Aorta (tissue), 5 donors: ENCODE measurements at places on chromosomes 12 and 14. TPM values are rescaled to one million over a fixed set of nuclear protein-coding genes. Genes with fewer than 3 reads are reported as not detected.

DNA sequence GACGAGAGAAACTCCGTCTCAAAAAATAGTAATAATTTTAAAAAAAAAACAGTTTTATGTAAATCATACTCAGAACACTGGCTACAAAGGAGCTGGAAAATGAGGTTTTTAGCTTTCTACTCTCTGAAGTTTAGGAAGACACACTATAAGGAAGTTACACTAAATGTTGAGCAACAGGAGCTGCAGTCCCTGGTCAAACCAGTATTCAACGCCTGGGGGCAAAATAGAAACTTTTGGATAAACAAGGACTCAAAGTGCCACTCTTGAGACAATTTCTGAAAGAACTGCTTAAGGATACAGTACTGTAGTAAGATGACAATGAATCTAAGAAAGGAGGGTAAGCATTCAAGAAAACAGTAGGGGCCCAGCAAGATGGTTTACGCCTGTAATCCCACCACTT is 29.3 kb downstream of the ACTR6 start:
- no peaks in the 10 kb centered on the region for H3K36me3 ChIP-seq
- H3K4me3 ChIP-seq: no peak overlapping the region
- DNase-seq: no peak
- no peaks in the 10 kb centered on the region for H3K4me1 ChIP-seq
- H3K27ac ChIP-seq: no peak overlapping the region

AKAP3 gene
- 0.68 TPM for total RNA-seq

DNA sequence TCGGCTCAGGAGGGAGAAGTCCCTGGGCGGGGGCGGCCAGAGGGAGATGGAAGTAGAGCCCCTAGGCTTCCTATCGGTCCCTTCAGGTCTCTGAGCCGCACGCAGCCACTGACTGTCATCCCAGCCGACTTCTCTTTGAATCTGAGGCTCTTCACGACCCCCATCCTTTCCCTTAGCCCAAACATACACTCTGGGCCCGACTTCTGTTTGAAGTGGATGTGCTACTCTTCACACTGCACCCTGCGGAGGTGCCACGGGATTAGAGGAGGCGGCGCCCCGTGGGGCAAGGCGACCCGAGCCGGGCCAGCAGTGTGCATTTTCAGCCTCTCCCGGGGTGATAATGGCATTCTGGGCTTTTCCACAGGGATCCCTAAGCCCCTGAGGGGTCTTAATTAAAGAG is 6.0 kb upstream of the DACT1 start:
- H3K27me3 ChIP-seq: no peaks in the 10 kb centered on the region
- H3K36me3 ChIP-seq: no peaks in the 10 kb centered on the region
- H3K4me3 ChIP-seq: no peak overlapping the region

DNA sequence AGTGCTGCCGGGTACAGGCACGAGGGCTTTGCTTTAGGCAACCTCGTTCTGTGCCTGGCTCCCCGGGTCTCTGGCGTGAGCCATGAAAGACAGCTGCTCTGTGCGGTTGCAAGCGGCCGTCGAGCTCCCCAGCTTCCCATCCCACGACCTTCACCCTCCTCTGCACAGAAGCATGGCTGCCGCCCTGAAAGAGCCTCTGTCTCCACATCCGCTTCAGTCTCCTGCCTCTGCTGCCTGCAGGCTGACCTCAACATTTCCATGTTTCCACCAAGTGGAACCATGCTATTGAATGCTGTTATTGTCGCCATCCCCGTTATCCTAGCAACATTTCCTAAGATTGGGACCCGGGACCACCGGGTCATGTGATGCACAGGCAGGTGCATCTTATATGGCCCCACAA is 57.1 kb downstream of the KDM2B start:
- no peak for DNase-seq
- no peaks in the 10 kb centered on the region for H3K27me3 ChIP-seq
- H3K36me3 ChIP-seq: no peaks in the 10 kb centered on the region
- H3K4me3 ChIP-seq: no peak overlapping the region

DNA sequence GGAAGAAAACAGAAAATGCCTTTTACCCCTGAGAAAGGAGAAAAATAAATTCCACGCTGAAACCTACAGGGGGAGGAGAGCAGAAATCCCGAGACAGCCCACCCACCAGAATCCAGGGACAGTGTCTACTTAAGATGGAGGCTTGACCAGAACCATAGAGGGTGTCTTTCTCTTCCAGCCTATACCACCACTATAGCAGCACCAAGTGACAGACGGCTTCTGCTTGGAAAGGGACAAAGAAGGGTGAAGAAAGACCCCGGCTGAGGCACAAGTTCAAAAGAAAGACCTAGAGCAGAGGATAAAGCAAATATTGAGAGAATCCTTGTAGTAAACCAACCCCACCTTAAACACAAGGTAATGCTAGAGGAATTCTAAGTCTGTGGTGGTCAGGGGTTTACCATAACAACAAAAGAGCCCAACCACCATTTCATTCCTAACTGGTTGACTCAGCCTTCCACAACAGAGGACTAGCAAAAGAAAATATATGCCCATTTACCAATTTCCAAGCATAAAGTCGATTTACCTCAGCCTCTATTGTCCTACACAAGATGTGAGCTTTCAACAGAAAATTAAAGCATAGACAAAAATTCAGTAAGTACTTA is 105.3 kb upstream of the FOXG1 start:
- no peaks in the 10 kb centered on the region for H3K4me1 ChIP-seq
- no peak overlapping the region for H3K4me3 ChIP-seq
- H3K27ac ChIP-seq: no peak overlapping the region
- H3K36me3 ChIP-seq: no peaks in the 10 kb centered on the region
- DNase-seq: no peak
- H3K27me3 ChIP-seq: no peaks in the 10 kb centered on the region

LRCOL1 gene
- 1.2 TPM for total RNA-seq

WASHC3 gene
- total RNA-seq: 36.9 TPM

PLBD1 gene
- total RNA-seq: 24.8 TPM

DNA sequence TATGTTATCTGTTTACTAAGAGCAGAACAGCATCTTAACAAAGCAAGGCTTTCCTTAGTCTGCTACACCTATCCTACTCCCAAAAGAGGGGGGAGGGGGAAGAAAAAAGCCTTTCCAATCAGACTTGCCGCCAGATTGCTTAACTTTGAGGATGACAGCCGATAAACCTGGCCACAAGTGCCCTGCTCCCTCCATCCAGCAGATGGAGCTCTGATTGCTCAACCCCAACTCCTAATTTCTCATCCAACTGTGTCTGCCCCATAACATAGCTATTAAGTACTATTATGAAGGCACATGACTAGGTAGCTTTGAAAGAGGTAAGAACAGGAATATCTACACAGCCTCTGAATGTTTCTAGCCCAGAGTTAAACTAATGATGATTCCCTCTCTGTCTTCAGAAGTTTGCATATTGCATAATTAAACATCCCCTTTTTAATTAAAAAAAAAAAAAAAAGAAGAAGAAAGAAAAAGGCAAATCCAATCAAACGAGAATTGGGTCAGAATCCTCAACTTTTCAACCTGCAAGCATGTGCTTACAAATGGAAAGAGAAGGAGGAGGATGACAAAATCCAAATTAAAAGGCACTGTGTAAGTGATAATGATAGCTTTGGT is 247.4 kb downstream of the GALC start:
- no peaks in the 10 kb centered on the region for H3K4me1 ChIP-seq
- H3K4me3 ChIP-seq: no peak overlapping the region
- no peaks in the 10 kb centered on the region for H3K27me3 ChIP-seq
- no peak overlapping the region for H3K27ac ChIP-seq
- no peaks in the 10 kb centered on the region for H3K36me3 ChIP-seq

GRCh38 chr12:96201272-96202227 is 7.4 kb downstream of the ELK3 start:
- H3K36me3 ChIP-seq: no peaks in the 10 kb centered on the region
- DNase-seq: no peak
- no peak overlapping the region for H3K4me3 ChIP-seq
- no peaks in the 10 kb centered on the region for H3K4me1 ChIP-seq
- no peaks in the 10 kb centered on the region for H3K27me3 ChIP-seq

DNA sequence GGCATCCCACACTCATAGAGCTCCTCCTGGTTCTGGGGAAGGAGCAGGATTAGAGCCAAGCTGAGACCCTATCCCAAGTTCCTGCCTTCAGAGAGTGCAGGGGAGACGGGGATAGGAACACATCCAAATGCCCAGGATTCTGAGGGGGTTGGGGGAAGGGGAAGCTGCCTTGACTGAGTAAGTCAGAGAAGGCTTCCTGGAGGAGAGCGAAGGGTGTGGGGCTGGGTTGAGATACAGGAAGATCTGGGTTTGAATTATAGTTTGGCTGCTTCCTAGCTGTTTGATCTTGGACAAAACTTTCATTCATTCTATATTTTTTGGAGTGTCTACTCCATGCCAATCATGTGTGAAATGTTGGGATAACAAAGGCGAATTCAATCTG is 8.0 kb upstream of the AQP2 start:
- H3K4me3 ChIP-seq: no peak overlapping the region
- no peaks in the 10 kb centered on the region for H3K4me1 ChIP-seq
- no peaks in the 10 kb centered on the region for H3K36me3 ChIP-seq
- no peaks in the 10 kb centered on the region for H3K27me3 ChIP-seq

DNA sequence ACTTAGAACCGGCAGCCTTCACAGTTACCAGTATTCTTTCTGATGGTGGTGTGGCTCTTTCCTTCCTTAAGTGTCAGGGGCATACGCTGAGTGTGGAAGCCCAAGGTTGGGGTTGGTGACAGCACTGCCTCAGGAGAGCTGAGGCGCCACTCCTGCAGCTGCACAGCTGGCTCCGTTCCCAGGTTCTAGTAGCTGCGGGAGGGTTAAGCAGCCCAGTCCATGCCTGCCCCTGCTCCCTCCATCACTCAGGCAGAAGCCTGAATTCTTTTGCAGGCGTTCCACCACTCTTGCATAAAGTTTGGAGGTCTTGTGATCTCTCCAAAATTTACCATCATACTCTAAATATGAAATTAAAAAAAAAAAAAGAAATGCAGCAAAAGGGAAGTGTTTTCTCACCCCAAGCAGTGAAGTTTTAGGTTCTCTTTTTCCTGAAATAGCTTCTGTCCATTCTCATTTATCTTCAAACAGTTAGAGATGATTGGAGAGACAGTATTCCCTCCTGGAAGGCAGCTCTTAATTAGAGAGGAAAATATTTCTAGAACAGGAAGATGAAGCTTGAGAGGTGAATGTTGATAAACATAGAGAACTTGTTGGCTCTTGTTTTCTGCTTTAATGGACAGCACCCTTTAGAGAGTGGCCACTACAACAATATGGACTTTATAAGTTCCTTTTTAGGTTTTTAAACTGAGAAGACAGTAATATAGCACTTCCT is 136.1 kb downstream of the FGD4 start:
- H3K27ac ChIP-seq: peak overlapping the region; percentile 89
- peak overlapping the region; percentile 79 for H3K4me3 ChIP-seq
- H3K36me3 ChIP-seq: no peaks in the 10 kb centered on the region
- H3K4me1 ChIP-seq: peaks cover 5% of the 10 kb centered on the region
- DNase-seq: peak; percentile 88

DNA sequence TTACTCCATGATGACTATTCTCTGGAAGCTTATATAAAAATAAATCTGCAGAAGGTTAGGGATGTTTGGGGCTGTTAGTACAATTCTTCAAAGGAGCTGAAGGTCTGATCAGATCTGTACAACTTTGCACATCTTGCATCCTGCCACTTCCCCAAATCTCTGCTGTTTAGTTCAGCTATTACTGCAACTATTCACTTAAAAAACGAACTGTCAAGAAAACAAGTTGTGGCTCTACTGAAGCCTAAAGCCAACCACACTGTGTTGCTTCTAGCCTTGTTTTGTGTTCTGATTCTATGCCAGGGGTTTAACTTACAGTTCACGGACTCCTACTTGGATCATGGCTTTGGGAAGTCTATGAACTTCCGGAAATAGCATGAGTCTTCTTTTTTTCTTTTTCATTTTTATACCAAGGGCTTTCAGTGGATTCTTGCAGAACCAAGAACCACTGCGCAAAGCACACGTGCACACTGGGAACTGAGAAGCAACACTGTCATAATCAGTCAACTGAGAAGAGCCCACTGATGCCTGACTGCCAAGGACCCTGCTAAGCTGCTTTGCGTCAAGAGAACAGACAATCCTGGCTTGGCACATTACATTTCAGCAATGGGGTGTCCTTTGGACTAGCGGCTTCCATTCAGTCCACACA is 66.3 kb upstream of the EEA1 start:
- H3K27me3 ChIP-seq: no peaks in the 10 kb centered on the region
- H3K27ac ChIP-seq: no peak overlapping the region
- H3K36me3 ChIP-seq: no peaks in the 10 kb centered on the region
- no peak for DNase-seq
- H3K4me1 ChIP-seq: no peaks in the 10 kb centered on the region
- H3K4me3 ChIP-seq: no peak overlapping the region

- H3K4me3 ChIP-seq: no peak overlapping the region
- no peaks in the 10 kb centered on the region for H3K4me1 ChIP-seq
- no peaks in the 10 kb centered on the region for H3K36me3 ChIP-seq
- H3K27ac ChIP-seq: no peak overlapping the region
- no peak for DNase-seq
Observed at GRCh38 chr12:39613525-39613924, 6.1 kb downstream of the ABCD2 start.

- H3K36me3 ChIP-seq: no peaks in the 10 kb centered on the region
- DNase-seq: no peak
- H3K27me3 ChIP-seq: no peaks in the 10 kb centered on the region
- no peaks in the 10 kb centered on the region for H3K4me1 ChIP-seq
- H3K4me3 ChIP-seq: no peak overlapping the region
Observed at GRCh38 chr12:31408763-31409162, 82.8 kb upstream of the SINHCAF start.

MYRFL gene
- total RNA-seq: 0.36 TPM

CCDC197 gene
- total RNA-seq: not detected

- no peaks in the 10 kb centered on the region for H3K4me1 ChIP-seq
- H3K27me3 ChIP-seq: no peaks in the 10 kb centered on the region
- no peaks in the 10 kb centered on the region for H3K36me3 ChIP-seq
- no peak for DNase-seq
- no peak overlapping the region for H3K4me3 ChIP-seq
Observed at GRCh38 chr12:51028126-51028812, 2.1 kb upstream of the SLC11A2 start.

LHX5 gene
- total RNA-seq: not detected

VASH1 gene
- total RNA-seq: 42.7 TPM

LRFN5 gene
- total RNA-seq: 5.5 TPM

DNA sequence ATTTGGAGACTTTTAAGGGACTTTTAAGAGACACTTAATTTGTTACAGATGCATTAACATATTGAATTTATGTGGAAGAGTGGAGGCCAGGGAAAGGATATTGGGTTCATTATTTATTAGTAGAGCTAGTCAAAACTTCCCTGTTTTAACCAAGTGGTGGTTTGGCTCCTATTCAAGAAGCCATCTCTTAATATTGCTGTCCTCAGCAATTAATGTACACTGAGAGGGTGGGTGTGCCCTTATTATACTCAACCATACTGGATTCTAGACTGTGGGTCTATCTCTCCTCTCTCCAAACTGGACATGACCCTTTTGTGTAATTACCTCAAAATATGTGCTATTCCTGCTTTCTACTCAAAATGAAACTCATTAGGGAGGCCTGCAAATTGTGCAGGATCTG is 398.7 kb upstream of the DDHD1 start:
- H3K4me3 ChIP-seq: no peak overlapping the region
- no peak overlapping the region for H3K27ac ChIP-seq
- no peaks in the 10 kb centered on the region for H3K36me3 ChIP-seq
- no peak for DNase-seq
- no peaks in the 10 kb centered on the region for H3K4me1 ChIP-seq
